Urothelium cell line (cell line): ENCODE measurements at places on chromosomes 3 and 15.

- DNase-seq, result no peak
These were observed 569.2 kb downstream of the UNC13C start for GRCh38 chr15:54547491-54547890.

DNA sequence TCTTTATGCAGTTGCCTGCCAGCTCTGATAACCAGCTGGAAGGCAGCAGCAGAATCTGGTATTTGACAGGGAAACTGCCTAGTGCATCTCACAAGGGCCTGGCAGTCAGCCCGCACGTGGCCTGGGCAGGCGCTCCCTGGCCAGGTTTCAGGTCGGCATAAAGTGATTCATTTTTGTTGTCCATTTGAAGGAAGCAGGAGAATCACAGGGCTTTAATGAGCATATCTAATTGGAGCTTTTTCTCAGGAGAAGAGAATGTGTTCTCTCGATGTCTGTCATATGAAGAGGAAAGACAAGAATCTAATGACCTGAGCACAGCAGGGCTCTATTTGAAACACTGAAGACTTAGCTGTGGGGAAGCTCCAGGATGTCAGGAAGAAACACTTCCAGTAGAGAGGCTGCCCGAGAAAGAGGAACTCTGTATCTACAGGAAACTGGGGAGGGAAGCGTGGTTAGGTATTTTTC is 98.8 kb upstream of the MB21D2 start:
- peak; percentile 14 for DNase-seq

- DNase-seq, result no peak
These were observed 576.4 kb downstream of the FHIT start for GRCh38 chr3:60674870-60675269.

- no peak for DNase-seq
These were observed 59.4 kb downstream of the CLASP2 start for GRCh38 chr3:33658621-33658990.

- DNase-seq, result peak; percentile 44
These were observed 1.5 kb upstream of the CACNA2D3 start for GRCh38 chr3:54120657-54121413.

DNA sequence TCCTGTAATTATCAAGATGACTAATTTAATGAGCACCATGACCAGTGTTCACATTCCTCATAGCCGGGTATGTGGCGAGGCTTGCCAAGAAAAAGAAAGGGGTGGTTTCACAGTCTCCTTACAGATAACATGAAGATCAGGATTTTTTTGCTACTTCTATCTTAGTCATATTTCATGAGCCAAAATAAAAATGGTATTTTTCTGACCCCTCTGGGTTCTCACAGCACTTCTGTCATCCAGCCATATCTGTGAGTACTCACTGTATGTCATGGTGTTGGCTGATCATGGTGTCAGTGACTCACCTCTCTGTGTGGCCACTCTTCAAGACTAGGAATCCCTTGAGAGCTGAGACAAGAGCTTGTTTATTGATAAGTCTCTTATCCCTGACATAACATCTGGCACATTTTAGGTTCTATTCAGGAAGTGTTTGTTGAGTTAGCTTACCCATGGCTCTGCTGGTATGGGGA is 130.5 kb upstream of the LMCD1 start:
- peak; percentile 17 for DNase-seq

- peak; percentile 75 for DNase-seq
These were observed 101.2 kb upstream of the MEX3B start for GRCh38 chr15:82146990-82147461.

GRCh38 chr3:27910456-27910855 is 188.3 kb upstream of the EOMES start:
- no peak for DNase-seq

DNA sequence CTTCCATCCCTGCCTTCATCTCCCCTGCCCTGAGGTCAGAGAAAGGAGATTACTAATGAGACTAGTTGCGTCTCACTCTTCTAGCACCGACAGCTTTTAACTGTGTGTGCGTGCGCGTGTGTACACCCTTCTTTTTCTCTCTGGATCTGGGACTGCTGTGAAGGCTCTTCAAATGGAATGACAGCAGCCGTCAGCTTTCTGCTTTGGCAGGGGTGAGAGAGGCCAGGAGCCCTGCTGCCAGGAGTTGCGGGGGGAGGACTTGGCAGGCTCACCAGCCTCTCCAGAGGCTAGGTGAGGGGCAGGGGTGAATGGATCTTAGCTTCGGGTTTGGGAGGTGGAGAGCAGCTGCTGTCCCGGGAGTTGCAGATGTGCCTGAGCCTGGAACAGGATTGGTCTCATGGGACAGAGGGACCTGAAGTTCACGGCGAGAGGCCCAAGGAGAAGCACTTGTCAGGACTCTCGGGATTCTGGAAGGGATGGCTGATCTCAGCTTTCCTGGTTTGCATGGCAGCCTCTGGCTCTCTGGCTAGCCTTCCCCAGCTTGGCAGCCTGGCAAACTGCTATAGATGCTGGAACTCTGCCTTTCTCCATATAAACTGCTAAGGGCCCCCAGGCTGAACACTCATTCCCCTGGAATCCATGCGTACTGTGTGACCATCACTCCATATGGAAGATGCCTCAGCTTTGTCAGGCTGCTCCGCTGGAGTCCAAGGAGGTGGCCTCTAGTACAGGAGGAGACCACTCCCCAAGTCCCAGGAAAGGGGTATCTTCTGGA is 16.6 kb downstream of the TEX264 start:
- no peak for DNase-seq

DNA sequence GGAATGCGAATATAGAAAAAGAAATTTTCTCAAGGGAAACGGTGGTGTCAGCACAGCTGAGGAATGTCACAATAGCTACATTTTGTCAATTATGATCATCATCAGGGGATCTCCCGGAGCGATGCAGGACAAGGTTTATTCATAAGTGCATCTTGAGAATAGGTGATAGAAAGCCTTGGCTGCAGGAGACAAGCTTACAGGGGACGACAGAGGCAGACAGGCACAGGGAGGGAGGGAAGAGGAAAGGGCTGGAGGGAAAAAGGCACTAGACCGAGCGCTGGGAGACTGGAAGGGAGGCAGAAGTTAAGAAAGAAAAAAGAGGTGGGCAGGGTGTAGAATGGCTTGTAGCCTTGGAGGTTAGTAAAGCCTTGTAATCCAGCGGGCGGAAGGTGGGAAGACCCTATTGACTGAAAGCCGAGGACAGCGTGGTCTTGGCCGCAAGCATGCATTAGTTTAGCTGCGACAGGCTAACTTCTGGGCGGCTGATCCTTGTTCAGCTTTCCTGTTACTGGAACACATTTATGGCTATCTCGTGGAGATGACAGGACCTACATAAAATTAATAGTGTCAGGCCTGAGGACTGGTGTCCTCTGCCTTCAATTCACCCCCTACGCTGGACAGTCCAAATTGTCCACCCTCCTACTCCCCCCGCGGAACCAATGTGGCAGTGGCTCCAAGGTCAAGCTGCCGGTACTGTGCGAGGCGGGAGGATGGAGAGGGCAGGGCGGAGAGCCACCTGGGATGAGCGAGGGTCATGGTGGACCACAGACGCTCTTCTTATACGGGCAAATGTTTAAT is 1.4 kb upstream of the NECTIN3 start:
- DNase-seq, result peak; percentile 25

GRCh38 chr3:62727536-62727935 is 147.7 kb downstream of the CADPS start:
- no peak for DNase-seq

DNA sequence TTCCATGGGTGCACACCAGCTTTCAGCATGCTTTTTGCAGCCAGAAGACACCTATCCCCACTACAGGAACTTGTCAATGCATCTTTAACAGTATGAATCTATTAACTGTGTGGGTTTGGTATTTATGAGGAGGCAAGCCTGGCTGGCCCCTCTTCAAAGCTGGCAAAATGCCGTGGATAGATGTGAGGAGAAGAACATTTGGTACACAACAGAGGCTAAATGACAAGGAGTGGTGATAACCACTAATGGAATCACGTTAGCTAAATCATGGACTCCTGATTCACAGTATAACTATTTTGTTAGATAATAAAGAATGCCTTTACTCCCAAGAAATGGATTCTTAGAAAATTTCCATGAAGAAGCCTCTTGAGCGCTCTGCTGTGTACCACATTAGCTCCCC is 187.2 kb downstream of the CLSTN2 start:
- DNase-seq, result no peak

DNA sequence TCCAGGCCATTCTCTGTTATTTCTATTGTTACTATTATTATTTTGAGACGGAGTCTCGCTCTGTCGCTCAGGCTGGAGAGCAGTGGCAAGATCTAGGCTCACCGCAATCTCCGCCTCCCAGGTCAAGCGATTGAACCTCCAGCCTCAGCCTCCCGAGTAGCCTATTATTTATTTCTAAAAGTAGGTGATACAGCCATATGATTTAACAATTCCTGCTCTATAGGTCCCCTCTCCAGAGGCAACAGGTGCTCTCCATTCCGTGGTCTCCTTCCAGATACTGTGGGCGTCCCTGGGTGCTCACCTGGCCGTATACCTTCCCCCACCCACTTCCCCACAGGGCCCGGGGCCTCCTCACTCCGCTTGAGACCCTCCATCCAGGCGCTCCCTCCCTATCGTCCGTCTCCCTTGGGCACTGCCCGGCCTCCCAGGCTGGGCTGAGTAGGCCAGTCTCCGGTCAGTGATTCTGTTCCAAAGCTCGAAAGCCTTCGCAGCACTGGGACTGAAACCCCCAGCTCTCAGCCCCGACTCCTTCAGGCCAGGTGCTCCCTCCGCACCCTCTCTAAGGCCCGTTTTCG is 708 bp upstream of the PTPN23 start:
- no peak for DNase-seq

GRCh38 chr3:111694471-111694870 is 99.3 kb upstream of the ZBED2 start:
- no peak for DNase-seq

- no peak for DNase-seq
These were observed 120.9 kb downstream of the ZMAT3 start for GRCh38 chr3:178950676-178951075.

DNA sequence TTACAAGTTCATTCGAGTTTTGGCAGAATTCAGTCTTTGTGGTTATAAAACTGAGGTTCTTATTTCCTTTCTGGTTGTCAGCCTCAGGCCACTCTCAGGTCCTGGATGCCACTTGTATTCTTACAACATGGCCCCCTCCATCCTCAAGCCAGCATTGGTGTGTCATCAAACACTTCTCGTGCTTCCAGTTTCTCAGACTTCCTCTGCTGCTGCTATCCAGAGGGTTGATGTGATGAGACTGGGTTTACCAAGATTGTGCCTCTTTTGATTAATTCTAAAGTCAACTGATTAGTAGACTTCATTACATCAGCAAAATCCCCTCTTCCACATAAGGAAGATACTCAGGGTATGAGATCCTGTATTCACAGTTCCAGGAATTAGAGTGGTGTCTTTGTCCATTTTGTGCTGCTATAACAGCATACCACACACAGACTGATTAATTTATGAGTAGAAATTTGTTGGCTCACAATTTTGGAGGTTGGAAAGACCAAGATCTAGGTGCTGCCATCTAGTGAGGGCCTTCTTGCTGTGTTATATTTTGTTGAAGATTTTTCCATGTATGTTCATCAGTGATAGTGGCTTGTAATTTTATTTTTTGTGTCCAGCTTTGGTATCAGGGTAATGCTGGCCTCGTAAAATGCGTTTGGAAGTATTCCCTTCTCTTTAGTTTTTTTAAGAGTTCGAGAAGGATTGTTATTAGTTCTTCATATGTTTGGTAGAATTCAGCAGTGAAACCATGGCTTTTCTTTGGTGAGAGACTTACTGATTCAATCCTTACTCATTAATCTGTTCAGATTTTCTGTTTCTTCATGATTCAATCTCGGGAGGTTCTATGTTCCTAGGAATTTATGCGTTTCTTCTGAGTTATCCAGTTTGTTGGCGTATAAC is 11.1 kb downstream of the LRCH3 start:
- no peak for DNase-seq

- DNase-seq, result no peak
These were observed 793.5 kb upstream of the CADM2 start for GRCh38 chr3:84165328-84165727.

DNA sequence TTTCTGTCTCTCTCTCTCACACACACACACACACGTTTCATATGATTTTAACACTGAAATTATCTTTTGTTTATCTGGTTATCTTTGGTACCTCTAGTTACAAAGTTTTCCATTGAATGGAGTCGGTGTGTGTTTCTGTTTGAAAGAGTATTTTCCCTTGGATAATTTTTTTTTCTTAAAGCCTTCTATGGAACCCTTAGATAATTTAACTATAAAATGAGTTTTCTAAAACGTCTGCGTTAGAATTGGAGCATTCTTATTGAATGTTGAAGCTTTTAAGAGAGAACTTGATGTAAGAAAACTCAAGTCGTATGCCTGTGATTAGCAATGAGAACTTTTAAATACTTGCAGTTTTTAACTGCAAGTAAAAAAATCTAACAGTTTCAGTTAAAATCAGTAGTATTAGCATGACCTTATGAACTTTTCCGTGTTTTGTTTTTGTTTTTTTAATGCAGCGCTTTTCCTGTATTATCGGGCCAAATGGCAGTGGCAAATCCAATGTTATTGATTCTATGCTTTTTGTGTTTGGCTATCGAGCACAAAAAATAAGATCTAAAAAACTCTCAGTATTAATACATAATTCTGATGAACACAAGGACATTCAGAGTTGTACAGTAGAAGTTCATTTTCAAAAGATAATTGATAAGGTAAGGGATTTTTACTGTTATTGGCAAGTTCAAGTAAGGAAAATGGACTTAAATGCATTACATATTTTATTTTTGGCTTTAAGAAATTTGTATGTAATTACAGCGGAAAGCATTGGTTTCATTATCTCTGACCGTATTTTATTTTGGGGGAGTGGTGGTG is 3.0 kb downstream of the SMC4 start:
- no peak for DNase-seq

GRCh38 chr3:42037318-42037945 is 53.7 kb upstream of the TRAK1 start:
- DNase-seq, result no peak

DNA sequence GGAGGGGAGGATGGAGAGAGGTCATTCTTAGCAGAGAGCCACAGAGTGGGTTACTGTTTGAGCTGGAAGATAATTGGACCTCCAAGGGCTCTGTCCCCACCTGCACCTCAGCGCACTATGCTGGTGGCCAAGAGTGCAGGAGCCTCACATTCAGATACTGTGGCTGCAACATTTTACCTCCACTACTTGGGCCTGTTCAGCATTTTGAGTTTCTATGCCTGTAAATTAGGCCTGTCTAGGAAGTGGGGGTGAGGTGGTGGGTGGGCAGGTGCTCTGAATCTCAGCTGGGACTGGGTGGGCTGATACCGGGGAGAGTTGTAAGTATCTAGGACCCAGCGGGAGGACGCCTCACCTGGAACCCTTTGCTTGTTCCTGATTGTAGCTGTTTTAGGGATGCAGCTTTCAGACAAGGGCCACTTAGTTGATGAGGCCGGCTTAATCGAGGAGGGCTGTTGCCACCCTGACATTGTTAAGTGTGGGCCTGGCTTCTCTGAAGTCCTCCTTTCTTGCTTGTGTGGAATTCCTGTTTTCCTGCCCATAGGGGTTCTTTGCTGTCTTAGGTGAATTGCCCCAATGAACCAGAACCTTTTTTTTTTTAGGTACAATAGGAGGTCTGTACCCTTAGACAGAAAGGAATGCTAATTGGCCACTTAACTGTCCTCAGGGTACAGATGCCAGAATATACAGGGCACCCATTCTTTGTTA is 83.8 kb downstream of the SMAD3 start:
- no peak for DNase-seq

- DNase-seq, result no peak
These were observed 301.7 kb downstream of the TIGIT start for GRCh38 chr3:114595522-114596028.

- DNase-seq, result peak; percentile 11
These were observed 19.6 kb upstream of the C3orf80 start for GRCh38 chr3:160205606-160206005.

GRCh38 chr15:52134502-52135144 is 22.0 kb upstream of the BCL2L10 start:
- no peak for DNase-seq
